ENCODE measurements at places on chromosomes 7 and 10.

DNA sequence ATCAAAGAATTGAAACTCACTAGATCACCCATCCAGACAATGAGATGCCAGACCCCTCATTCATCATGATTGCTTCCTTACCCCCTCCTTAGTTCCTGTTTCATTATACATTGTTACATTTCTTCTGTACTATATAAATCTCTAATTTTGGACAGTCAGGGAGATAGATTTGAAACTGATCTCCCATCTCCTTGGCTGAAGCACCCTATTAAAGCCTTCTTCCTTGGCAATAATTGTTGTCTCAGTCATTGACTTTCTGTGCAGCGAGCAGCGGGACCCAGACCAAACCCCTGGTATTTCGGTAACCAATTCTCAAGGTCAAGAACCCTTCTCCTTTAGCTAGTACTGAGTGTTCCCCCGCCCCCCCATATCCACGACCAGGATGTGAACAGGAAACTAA, 100.2 kb downstream of the ABLIM1 start:
- no peak for DNase-seq

DNA sequence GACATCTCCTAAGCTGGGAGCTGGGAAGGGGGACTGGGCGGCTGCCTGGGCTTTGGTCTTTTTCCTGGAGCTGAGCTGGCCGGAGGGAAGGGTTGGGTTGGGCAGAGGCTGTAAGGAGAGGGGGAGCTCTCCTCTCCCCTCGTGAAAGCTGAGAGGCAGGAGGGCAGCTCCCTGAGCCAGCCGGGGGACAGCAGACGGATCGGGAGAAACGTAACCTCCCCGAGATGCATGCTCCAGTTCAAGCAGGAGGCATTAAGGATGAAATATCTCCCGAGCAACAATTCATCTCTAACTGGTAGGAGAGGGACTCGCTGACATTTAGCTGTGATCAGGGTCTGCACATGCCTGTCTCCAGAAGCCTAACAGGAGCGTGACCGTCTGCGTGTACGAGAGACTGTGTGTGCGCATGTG, 19.9 kb upstream of the LBX1 start:
- no peak for DNase-seq

DNA sequence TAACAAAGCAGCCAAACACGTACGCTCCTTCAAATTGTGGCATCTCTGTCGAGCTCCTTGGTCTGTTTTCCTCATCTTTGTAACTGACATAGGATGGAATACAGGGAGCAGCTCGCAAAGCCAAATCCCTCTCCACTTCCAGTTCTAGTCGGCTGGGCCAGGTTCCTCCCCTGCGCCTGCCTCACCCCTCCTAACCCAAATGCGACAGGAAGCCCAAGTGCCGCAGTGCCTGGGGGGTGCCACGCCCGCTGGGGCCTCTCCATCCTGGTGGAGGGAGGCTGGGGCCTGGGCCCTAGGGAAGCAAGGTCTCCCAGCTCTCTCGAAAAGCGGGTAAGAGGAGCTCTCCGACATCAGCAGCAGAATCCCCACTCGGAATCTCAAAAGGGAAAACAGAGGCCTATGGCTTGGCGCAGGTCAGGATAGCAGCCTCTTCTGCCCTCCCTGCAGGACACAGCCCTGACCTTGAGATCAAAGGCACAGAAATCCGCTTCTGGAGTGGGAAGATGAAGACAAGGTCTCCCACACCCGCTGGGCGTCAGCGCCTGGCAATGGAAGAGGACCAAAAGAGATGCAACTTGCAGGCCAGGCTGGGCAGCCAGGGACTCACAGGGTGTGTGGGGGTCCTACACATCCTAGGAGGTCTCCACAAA, 165.8 kb downstream of the NRF1 start:
- DNase-seq = no peak

DNA sequence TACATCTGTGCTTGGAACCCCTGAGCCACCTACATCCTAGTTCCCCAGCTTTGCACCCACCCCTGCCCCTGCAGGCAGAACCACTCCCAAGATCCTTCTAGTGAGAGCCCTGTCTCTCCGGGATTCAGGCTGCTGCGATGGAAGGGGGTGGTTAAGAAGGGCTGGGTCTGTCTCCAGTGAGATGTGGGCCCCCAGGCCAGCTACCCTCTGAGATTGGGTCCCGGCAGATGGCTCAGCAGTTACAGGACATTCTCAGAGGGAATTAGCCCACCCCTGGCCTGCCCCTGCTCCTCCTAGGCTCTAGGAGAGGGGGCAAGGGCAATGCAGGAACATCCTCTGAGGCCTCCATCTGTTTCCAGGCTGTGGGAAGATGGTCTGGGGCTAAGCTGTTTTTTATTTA, 27.7 kb downstream of the SLC29A3 start:
- no peak for DNase-seq

DNA sequence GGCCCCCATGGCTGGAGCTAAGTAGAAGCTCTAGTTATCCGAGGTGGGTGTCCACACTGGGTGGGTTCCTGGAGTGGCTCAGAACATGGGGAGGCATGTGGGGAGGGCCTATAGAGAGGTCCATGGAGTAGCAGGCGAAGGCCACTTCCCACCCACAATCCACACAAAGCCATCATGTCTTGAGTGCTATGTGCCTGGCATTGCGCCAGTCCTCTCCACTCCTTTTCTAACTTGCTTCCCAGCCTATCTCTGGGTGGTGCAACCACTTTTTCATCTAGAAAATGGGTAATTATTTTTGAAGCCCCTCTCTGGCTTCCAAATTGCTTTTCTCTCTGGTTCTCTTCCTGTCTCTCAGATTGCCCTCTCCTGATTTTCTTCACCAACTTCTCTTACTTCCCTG, 263.6 kb downstream of the PHTF2 start:
- no peak for DNase-seq

DNA sequence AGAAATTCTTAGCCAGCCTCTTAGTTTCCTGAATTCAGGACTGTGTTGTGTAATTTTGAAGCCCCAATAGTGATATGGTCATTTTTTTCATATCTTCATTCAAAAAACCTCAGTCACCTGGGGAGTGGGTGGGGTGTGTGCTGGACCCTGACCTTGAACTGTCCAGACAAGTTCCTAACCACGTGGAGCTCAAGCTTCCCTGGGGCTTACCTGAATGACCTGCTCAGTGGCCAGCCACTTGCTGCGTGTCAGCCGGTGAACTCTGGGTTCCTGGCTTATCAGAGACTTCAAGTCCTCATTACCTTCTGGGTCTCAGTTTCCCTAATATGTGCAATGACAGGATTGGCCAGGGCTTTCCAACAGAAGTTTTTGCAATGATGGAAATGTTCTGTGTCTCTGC, 27.1 kb downstream of the MGMT start:
- no peak for DNase-seq

DNA sequence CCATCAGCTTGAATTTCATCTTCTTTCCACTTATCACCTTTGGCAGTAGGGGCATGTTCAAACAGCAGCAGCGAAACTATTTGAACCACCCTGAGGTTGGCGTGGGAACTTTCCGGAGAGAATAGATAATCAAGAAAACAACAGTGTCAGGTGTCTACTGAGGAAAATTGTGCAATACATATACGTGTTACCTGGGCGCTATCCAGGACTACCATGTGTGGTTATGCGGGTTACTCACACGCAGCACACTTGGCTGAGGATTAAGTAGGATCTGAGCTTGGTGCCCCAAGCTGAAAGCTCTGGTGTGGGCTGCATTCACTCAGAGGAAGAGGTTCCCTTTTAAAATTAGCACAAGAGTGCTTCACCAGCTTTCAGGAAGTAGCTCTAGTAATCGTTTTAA, 8.8 kb upstream of the ABI1 start:
- DNase-seq = no peak

- peak; percentile 24 for DNase-seq
Observed at GRCh38 chr7:158973440-158973839, 117.1 kb downstream of the DYNC2I1 start.

DNA sequence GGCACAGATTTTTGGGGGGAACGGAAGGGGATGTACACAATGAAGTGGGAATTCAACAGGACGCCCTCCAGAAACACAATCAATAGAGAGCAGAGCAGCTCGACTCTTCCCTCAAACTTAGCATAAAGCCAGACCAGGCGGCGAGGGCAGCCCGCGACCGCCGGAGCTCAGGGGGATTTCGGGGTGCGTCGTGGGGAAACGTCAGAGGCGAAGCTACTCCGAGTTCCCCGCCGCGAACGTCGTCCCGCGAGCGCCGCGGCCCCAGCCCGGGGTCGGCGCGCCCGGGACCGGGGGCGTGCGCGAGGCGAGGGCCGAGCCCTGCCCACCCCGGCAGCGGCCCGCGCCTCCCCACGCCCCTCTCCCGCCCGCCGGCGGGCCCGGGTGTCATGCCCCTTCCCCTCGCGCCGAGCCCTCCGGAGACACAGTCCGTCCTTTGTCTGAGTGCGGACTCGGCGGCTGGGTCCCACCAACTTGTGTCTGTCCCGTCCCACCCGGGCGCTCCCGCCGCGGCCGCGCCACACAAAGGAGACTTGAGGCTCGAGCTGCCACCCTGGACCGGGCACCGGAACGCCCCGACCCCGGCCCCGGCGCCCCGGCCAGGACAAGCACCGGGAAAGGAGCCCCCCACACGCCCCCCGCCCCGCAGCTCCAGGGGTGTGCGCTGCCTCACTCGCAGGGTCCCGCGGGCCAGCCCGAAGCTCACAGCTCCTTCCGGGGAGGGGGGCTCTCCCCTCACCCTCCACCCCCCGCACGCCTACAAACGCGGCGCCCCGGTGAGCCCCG, 634 bp downstream of the EZH2 start:
- peak; percentile 55 for DNase-seq

GRCh38 chr10:84634636-84635035, 306.2 kb downstream of the CCSER2 start:
- DNase-seq = no peak

DNA sequence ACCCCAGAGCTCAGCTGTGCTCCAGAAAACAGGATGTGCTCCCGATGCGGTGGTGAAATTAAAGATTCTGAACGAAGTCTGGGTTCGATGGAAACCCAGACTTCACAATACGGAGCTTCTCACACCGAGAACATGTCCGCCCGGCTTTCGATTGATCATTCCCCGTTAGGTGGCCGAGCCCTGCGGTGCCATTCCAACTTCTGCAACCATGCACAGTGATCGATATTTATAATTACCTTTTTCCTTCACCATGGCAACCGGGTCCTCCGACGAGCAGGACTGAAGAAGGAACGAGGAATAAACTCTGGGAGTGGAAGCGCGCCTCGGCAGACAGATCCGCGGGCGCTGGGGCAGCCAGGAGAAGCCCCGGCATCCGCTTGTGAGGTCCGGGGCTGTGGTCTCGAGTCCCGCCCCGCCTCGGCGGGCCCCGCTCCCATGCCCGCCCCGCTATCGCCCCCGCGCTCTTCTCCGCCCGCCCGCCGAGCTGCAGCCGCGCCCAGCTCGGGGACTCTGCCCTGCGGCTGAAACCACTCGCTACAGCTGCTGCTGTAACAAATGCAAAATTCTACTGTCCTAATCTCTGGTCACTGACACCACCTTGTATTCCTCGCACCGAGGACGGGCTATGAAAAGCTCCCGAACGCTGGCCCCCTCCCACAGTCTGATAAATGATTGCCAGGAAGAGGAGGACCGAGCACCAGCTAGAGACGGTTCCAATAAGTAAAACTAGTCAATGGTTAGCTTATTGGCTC, 26.2 kb downstream of the ABLIM1 start:
- DNase-seq = no peak

DNA sequence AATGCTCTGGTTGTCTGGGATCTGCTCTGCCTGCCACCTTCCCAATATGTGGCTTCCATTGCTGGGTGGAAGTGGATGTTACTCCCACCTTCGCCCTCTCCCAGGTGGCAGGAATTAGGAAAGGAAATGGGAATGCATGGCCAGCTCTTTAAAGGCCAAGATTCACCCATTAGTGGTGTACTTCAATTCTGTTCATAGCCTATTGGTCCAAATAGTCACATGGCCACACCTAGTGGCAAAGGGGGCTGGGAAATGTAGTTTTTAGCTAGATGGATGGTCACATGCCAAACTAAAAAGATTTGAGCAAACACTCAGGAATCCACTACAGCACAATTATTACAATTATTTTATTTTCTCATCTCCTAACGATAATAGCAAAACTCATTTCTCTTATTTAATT, 135.1 kb downstream of the NPY start:
- DNase-seq = no peak

DNA sequence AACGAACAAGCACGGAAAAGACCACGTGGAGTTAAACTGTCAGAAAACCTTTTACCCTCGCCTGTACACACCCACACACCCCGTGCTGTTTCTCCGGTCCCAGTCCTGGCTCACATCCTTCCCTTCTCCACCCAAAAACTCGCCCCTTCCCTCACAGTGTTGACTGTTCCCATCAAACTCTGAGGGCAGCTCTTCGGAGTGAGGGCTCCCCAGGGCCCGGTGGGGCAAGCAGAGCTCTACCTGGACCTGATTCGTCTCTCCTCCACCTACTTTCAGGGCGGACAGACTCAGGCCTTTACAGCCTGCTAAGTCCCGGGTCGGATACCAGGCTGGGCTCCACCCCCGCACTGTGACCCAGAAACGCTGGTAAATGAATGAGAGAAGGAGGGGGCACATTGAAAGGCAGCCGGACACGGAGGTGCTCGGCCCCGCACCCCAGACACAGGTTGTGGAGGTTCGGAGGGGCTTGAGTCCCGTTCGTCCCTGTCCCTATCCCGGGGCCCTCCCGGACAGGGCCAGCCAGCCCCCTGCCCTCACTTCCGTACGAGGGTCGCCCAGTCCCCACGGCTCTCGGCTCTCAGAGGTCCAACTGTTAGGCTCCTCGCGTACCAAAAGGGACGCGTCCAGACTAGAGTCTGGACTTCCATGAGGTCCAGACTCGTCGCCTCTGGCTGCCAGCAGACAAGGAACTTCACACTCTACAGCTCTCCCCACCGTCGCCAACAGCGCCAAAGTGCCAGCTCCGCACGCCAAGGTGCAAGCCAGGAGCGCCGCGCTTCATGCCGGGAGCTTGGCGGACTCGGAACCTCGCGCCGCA, 31.7 kb upstream of the ASL start:
- no peak for DNase-seq

- DNase-seq = no peak
Observed at GRCh38 chr10:28733245-28733644, 55.9 kb downstream of the BAMBI start.

GRCh38 chr7:140694592-140694991, 1.9 kb upstream of the NDUFB2 start:
- no peak for DNase-seq

GRCh38 chr10:112027731-112028280, 155.8 kb downstream of the GPAM start:
- DNase-seq = no peak

DNA sequence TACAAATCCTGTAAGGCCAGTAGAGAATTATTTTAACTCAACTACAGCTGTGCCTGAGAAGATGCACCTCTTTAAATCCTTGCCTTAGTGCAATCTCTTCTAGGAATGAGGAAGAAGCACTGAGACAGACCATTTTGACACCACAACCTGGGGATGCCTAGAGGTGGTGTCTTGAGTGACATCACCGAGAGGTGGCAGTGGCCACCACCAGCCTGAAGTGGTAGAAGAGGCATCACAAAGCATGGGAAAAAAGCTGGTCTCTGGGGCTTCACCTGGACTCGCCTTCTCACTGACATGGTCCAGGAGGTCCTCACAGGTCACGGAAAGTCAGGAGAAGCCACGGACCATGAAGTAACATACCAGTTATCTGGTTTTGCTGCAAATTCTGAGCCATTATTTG, 99.2 kb upstream of the PDLIM1 start:
- DNase-seq = no peak

GRCh38 chr10:129832573-129833467, 131.3 kb downstream of the EBF3 start:
- DNase-seq = no peak
